ENCODE measurements at places on chromosomes 16 and 17.

GRCh38 chr17:21278450-21279197, 5.9 kb upstream of the MAP2K3 start:
- no peak for DNase-seq

DNA sequence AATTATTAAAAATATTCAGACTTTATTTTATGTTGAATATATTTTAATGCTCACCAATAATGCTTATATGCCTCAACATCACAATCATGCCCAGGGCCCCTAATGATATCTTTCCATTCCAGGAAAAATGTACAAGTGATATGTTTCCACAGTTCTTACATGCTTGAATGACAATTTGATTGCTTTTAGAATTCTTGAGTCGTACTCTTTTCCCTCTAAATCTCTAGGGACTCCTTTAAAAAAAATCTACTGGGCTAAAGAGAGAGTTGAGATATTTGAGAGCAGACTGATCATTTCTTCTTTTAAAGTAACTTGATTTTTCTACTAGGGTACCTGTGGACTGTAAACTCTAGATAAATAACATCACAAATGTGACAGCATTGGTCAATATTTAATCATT, 18.2 kb upstream of the HLF start:
- DNase-seq, result no peak

- no peak for DNase-seq
Measured at GRCh38 chr16:50928065-50928464, 186.2 kb downstream of the CYLD start.

DNA sequence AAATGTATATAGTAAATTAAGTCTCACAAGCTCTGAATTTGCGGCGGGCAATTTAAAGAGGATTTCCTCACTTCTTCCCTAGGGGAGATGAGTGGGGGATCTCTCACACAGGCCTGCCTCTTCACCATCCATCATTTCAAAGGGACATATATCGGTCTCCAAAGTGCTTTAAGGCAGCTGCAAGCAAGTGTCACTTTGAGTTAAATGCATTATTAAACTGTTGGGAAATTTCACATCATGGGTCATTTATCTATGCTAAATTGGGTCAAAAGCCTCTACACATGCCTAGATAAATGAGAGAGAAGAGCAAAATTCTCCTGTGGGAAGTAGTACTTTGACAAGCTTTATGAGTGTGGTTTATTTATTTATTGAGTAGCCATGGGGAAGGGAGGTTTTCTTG, 1106.1 kb upstream of the GOT2 start:
- DNase-seq, result no peak

- peak; percentile 21 for DNase-seq
Measured at GRCh38 chr16:57147381-57148221, 38.2 kb downstream of the PSME3IP1 start.

DNA sequence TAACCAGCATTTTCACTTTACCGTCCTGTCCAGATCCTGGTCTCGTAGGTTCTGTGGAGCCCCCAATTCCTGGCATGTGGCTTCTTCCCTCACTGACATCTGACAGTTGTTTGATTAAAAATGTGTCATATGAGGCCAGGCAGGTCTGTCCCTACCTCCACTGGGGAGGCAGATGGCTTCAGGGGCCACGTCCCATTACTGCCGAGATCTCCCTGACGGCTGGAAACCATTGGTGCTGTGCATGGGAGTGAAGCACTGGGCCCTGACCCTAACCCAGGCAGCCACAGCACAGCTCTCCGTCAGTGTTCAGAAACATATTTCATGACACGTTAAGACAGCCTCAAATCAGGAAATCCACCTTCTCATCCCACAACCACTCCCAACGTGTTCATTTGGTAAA, 77.5 kb downstream of the GNAO1 start:
- no peak for DNase-seq

GRCh38 chr16:30395155-30395991, at the start of gene ZNF48:
TSS of gene ZNF48 (plus strand) at chr16:30395420. CDS start at chr16:30395795, 375 bp downstream.
- DNase-seq, result no peak

- DNase-seq, result no peak
Measured at GRCh38 chr17:50053654-50053960, 2.3 kb upstream of the ITGA3 start.

GRCh38 chr16:86682219-86682904, 104.0 kb downstream of the FOXL1 start:
- no peak for DNase-seq

- DNase-seq, result no peak
Measured at GRCh38 chr17:19787733-19788357, 39.7 kb upstream of the ALDH3A1 start.

DNA sequence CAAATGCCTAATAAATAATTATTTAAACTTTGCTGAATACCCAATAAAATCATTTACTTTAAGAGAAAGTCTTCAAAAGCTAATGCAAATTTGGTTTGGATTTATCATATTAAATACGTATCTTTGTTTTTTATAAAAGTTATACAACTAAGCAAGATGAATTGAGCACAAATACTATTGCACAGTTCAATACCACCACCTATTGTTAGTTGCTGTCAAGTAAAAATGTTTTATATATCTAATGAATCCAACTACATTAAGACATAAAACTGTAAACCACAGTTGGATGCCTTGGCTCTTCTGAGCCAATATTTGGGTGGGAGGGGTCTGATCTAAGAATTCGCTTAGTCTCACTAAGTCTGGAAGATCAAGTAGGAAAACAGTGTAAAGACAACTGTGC, 7.7 kb downstream of the FBXL20 start:
- no peak for DNase-seq

- no peak for DNase-seq
Measured at GRCh38 chr17:69733171-69734012, 318.9 kb downstream of the MAP2K6 start.

DNA sequence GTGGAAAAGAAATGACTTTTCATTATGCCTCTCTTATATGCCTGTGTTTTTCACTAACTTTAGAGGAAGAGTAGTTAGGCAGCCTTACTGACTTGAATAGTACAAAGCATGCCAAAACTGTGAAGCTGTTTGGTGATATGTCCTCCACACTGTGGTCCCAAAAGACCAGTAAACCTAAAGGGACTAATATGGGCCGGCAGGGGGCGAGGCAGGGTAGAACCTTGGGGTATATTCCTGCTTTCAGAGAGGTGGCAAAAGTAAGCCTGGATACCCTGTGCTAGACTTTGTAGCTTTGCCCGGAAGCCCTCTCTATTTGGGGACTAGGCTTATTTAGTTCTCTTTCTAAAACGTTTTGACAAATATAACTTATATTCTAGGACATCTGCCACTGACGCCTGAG, 36.5 kb upstream of the VWA3A start:
- no peak for DNase-seq

GRCh38 chr17:9215465-9215864, 194.2 kb downstream of the NTN1 start:
- no peak for DNase-seq

DNA sequence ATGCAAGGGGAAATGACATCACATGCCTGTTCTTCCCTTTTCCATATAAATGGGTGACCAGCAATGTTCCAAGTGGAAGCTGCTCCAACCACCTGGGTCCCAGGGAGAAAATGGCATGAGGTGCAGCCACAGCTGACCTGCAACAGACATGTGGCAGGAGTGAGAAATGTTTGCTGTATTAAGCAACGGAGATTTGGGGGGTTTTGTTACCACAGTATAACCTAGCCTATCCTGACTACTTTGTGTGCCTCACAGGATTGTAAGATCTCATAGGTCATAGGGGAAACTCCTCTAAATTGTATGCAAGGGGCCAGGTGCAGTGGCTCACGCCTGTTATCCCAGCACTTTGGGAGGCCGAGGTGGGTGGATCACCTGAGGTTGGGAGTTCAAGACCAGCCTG, 12.0 kb downstream of the CDIPT start:
- DNase-seq, result no peak

DNA sequence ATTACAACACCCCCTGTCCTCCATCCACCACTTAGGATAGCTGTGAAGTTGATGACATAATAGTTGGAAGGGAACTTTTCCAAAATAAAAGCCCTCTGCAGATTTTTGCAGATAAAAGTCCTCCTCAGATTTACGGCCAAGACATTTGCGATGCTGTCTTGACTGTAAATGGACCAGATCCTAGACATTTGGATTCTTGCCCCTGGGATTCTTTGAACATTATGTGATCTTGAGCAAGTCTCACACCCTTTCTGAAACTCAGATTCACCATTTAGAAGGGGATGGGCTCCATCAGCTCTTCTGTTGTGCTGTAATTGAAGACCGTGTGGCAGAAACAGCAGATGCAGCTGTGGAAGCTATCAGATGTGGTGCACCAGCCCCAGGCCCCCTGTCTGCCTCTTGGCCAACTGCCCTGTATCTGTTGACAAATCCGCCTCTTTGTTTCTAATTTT, 153.9 kb upstream of the CACNG3 start:
- no peak for DNase-seq

- no peak for DNase-seq
Measured at GRCh38 chr16:79598348-79599181, 2.0 kb downstream of the MAF start.

DNA sequence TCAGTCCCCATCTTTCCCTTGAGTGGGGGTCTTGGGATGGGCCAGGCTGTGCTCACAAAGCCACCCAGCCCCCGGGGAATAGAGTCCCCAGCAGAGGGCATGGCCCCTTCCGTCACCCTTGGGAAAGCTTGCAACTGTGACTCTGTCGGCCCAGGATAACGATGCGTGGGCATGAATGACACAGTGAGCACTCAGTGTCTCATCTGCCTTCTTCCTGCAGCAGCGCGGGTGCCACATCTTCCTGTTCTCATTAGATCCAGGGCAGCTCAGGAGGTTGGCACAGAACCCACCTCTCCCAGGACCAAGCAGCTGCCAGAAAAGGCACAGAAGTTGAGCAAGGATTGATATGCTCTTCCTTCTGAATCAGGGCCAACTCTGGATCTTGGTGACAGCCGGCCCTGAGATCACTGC, 84.7 kb downstream of the MRC2 start:
- no peak for DNase-seq

DNA sequence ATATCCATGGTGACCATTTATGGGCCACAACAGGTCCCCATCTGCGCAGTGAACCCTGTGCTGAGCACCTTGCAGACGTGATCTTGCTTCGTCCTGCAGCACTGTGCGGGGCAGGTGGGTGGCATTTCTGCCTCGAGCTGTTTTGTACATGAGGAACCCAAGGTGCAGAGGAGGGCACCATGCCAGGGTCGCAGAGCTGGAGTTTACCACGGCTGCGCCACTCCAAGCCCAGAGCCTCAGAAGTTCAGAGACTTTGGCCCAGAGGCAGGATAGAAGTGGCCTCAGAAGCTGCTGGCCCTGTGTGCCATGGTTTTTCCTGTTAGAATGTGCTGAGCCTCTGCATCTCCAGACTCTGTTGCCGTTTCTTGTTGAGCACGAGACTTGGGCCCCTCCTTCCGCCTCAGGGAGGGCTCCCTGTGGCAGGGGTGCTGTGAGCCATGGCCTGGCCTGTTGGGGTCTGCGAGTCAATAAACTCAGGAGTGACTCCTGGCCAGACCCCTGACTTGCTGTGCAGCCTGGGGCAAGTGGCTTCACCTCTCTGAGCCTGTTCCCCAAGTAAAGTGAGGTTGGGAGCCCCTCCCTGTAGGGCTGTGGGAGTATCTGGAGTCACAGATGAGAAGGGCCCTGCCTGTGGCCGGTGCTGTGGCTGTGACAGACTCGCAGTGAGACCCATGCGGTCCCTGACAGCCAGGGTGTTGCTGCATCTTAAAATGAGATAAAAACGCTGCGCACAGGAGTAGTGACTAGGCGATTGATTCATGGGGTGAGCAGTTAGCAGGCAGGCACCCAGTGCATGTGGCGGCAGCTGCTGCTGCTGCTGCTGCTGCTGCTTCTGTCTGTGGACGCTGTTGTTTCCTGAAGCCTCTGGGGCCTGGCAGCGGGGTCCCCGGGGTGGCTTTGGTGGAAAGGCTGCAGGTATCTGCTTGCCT, 11.8 kb downstream of the MAP2K3 start:
- no peak for DNase-seq

DNA sequence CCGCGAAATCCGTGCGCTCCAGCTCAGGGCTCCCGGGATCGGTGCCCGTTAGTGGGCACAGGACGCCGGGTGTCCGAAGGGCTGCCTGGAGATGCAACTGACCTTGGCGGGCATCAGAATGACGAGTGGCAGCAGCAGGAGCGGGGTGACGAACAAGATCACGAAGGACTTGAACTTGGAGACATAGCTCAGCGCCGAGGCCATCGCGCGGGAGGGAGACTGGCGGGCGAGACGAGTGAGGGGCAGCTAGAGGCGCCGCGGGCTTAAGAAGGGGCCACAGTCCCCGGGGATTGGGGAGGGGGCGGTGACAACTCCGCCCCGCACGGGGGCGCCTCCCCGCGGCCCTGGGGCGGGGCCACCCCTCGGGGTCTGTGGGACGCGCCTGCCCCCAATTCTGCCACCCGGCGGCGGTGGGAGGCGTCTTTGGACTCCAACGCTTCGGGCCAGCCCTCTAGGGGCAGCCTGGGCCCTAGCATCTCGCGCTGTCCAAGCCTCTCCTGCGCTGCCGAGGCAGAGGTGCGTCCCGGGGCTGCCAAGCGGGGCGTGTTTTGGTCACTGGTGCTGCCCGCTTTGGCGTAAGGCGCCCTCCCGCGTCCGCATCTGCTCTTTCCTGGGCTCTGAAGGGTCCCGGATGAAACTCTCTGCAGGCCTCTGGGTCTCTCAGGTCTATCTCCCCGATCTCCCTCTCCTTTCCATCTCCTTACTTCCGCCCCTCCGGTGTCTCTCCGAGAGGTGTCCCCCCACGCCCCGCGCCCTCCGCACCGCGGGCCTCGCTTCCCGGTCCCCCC, at the start of gene SLC13A5:
Gene SLC13A5 (minus strand): TSS at position 240 of the 788 bp plus-strand sequence. CDS start 36 bp downstream, at position 204.
- DNase-seq, result no peak

DNA sequence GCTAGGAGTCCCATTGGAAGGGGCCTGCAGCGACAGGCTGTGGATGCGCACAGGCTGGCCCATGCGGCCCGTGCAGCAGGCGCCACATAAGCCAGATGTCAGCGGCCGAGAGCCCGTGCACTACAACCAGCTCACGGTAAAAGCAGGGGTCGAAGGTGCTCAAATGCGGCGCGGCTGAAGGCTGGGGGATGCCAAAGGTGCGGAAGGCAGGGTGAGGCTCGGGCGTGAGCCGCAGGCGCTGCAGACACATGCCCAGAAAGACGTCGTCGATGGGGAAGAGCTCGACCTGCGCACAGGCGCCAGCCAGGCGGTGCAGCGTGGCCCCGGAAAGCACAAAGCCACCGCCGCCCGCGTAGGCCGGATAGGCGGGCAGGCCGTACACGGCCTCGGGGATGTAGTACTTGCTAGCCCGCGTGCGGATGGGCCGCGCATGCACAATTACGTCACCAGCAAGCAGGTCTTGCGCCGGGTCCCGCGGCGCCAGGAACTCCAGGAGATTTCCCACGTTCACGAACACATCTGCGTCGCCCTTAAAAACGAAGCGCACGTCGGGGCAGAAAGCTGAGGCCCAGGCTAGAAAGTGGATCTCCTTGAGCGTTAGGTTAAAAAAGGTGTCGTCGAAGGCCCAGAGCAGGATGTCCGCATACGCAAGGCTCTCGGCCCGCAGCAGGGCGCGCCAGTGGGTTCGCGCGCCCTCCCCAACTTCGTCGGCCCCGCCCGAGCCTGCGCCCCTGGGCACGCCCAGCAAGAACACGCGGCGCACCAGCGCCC, 1.3 kb downstream of the B3GNT9 start:
- DNase-seq, result no peak
